Non-pigmented ciliary epithelial cell (primary cell): ENCODE measurements at places on chromosomes 1 and 21.

DNA sequence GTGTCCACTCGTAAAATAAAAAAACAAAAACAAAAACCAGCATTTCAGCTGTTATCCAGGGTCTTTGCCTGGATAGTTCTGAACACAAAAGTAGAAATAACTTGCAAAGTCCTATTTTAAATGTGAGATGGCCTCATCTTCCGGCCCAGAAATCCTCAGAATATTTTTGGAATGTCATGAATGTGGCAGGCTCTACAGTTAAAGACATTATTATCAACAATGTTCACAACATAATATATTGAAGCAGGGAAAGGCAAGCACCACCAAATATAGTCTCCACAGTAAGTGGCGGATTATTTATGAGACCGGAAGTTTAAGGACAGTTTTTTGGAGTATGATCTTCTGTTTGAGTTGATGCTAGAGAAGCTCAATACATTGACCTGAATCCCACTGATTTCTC is 1.2 kb upstream of the C1orf198 start:
- DNase-seq, result no peak

- no peak for DNase-seq
These were observed 177.4 kb downstream of the IGSF21 start for GRCh38 chr1:18284805-18285537.

DNA sequence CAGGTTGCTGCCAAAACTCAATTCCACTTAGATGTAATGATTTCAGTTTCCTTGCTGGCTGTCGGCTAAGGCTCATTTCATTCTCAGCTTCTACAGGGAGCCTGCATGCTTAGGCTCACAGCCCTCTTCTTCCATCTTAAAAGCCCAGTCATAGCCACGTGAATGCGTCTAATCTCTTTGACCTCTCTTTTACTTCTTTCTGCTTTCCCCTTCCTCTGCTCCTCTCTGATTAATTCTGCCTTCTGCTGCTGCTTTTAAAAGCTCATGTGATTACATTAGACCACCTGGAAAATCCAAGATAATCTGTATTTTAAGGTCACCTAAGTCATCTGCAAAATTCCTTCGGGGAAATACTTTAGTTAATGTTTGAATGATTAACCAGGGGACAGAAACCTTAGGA is 812.8 kb upstream of the BRINP3 start:
- no peak for DNase-seq

DNA sequence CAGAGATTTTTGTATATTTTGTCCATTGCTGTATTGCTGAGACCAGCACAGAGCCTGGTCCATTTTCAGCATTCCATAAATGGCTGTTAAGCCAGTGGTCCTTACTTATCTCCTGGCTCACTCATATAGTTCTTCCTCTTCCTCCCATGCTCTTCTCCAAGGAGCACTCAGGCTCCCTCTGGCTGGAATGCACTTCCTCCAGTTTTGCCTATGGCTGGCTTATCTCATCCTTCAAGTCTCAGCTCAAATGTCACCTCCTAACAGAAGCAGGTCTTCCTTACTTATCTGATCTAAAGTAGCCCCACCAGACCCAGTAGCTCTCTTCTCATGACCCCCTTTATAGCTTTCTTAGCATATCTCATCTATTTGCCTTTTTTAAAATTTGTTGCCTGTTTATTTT is 146.9 kb downstream of the SLC30A10 start:
- DNase-seq, result no peak

- DNase-seq, result no peak
These were observed 218.5 kb upstream of the ZC3H12A start for GRCh38 chr1:37255868-37256267.

GRCh38 chr1:39425151-39425550 is 66.3 kb upstream of the BMP8A start:
- no peak for DNase-seq

- no peak for DNase-seq
These were observed 5.0 kb downstream of the ADAMTS1 start for GRCh38 chr21:26840201-26840600.

GRCh38 chr1:51009381-51009780 is 39.3 kb downstream of the CDKN2C start:
- DNase-seq, result no peak

GRCh38 chr1:193156822-193157142 is 29.6 kb downstream of the B3GALT2 start:
- no peak for DNase-seq

DNA sequence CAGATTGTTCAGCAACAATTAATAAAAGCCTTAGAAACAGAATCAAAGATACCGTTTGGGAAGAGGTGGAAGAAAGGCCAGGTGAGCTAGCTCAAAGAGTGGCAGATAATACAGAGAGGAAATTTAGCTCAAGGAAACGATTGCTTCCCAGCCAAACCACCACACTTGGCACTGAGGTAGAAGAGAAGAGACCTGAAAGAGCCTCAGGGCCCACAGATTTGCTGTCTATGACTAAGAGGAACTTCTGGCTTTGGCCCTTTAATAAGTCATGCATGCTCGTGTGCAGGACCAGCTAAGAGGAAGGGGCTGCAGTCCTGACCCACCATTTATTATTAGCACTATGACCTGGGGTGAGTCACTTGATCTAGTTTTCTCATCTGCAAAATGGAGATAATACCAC is 72.8 kb upstream of the BCL10 start:
- no peak for DNase-seq

DNA sequence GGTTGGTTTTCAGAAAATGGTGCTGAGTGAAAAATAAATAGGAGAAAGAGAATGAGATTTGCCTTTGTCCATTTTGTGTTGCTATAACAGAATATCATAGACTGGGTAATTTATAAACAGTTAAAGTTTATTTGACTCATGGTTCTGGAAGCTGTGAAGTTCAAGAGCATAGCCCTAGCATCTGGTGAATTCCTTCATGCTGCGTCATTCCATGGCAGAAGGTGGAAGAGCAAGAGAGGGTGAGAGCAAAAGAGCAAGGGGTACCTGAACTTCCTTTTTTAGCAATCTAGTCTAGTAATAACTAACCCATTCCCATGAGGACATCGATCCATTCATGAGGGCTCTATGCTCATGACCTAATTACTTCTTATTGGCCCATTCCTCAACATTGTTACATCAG is 209.1 kb upstream of the ZP4 start:
- no peak for DNase-seq

- DNase-seq, result no peak
These were observed 135.3 kb downstream of the ADSS2 start for GRCh38 chr1:244316407-244316806.
